ENCODE measurements at places on chromosomes 6 and 20.
A peak's percentile ranks its signal among the peaks of the same experiment; 100 is the strongest.

GRCh38 chr20:34712525-34713192 is 8.5 kb downstream of the TP53INP2 start:
- no peak for DNase-seq

- DNase-seq, result no peak
Observed at GRCh38 chr6:166774770-166775169, 147.7 kb upstream of the RPS6KA2 start.

DNA sequence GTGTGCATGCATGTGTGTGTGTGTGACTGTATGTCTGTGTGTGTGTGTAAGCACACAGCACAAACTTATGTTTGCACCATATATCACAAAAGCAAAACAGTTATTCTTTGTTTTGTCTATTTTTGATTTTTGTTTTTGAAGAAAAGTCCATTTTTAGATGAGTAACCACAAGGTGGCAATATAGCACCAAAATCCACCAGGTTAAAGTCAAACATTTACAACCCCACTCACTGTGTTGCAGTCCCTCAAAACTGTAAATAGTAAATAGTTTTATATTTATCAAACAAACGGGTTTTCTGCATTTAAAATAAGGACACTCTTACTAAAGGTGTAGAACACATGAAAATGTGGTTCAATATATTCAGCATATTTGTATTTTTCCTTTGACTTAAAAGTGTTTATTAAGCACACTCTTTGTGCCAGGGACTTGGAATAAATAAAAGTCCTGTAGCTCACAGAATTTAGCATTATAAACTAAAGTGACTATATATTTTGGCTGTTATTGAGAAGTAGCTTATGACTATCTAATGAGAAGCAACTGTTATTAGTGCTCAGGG is 118.5 kb downstream of the GFRAL start:
- DNase-seq, result peak; percentile 73

- no peak for DNase-seq
Observed at GRCh38 chr6:44222486-44223318, 693 bp upstream of the SLC29A1 start.

DNA sequence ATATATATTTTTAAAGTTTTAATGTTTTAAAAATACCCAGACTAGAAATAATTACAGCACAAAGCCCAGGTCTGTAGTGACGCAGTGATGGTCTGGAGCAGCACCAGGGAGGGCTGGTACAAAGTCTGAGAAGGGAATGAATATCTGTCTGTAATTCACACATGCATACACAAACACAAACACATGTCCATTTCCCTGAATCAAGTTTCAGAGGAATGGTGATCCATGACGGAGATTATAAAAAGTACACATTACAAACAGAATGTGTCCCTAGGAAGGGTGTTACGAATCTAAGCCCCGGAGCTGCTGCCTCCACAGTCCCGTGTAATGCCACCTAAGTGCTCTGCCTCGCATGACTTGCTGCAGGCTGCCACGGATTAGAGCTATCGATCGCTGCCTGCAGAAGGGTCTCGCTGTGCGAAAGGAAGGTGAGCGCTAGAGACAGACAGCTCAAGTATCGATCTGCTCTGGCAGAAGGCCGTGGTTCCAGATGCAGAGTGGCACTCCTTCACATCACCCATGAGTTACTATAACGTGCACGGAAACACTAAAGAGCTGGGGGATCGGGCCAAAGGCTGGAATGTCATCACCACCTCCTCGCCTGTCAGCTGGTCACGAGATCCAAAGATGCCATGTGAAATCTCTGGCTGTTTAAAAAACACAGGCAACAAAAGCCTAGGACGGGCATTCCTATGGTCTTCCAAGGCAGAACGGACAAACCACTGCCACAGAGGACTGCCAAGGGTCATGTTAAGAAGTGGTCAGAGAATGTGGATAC is 87.1 kb downstream of the INSM1 start:
- no peak for DNase-seq

GRCh38 chr6:136784910-136785746 is 7.1 kb downstream of the MAP3K5 start:
- no peak for DNase-seq

DNA sequence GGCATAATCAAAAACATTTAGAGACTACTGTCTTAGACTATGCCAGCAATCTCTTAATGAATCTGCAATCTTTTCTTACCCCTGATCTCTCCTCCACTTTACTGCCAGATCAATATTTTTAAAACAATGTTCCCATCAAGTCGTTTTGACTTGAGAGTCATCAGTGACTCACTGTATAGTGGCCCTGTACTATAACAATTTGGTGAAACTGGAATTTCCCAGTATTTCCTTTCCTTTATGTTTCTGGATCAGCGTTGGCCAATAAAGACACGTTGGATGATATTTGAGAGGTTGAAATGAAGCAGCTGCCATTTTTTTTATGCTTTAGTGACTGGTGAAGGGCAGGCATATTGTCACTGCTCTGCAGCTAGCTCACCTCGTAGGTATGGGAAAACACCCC is 10.1 kb upstream of the SMIM13 start:
- no peak for DNase-seq

DNA sequence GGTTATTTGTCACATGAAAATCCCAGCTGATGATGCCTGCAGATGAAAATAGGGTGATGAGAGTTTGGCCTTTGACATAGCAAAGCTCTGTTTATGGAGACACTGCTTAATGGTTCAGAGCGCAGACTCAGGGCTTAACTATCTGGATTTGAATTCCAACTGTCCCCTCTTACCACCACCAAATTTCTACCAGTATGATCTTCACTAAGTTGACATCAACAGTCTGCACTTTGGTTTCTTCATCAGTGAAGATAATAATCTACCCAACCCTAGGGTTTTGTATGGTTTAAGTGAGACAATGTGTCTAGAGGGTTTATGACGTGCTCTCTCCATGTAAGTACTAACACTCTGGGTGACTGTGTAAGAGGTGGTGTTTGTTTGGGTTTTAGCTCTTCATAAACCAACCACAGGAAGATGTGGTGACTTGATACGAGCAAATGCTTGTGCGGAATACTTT is 151.4 kb upstream of the TNFAIP3 start:
- DNase-seq, result no peak

- DNase-seq, result peak; percentile 82
Observed at GRCh38 chr6:39228992-39229767, at the start of gene KCNK5. Gene KCNK5 (minus strand): TSS chr6:39229475. CDS start chr6:39229111, 364 bp downstream.
